ENCODE measurements at places on chromosomes 13 and 19. TPM values are rescaled to one million over a fixed set of nuclear protein-coding genes. Genes with fewer than 3 reads are reported as not detected.

EGLN2 gene
- total RNA-seq, result 157 TPM

NOTCH3 gene
- total RNA-seq, result not detected

SACS gene
- total RNA-seq, result 31.7 TPM

RNF113B gene
- total RNA-seq, result not detected

PSG6 gene
- not detected for total RNA-seq

S1PR4 gene
- total RNA-seq, result 179 TPM

CGB3 gene
- total RNA-seq, result not detected

DNA sequence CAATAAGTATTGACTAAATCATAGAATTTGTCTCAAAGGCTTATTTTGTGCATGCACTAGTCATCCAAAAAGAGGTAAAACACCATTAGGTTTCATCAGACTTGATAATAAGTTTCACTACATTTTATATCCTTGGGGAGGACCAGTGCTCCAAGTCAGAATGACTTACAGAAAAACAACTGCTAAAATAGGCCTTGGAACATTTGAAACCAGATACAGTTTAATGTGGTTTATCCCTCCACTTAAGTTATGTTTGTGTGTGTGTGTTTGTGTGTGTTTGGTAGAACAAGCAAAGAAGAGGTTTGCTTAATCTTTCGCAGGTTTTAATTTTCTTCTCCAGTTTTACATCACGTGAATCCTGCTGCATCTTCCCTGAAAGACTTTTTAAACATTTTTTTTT lies 570.9 kb downstream of the PCDH9 start:
- no peaks in the 10 kb centered on the region for H3K36me3 ChIP-seq
- no peaks in the 10 kb centered on the region for H3K27me3 ChIP-seq
- no peaks in the 10 kb centered on the region for H3K4me1 ChIP-seq
- no peak overlapping the region for H3K27ac ChIP-seq
- no peak overlapping the region for H3K4me3 ChIP-seq

DNA sequence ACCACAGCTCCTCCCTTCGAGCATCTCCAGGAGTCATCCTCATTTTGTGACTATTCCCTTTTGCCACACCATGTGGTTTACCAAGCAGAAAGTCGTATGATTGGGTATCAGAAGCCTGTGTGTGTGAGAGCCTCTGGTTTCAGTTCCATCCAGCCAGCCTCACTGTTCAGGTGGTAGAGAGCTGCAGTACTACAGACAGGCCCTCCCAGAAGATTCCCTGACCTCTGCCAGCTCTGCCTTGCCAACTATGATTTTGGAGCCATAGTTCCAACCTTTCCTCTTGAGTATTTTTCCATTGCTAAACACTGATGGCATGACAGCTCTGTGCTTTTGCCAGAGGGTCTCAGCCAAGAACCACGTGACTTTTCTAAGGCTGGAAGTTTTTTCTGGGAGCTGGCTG lies 82.5 kb downstream of the DHRS12 start:
- H3K27me3 ChIP-seq, result no peaks in the 10 kb centered on the region
- no peaks in the 10 kb centered on the region for H3K36me3 ChIP-seq
- H3K4me3 ChIP-seq, result no peak overlapping the region
- H3K4me1 ChIP-seq, result no peaks in the 10 kb centered on the region
- H3K27ac ChIP-seq, result no peak overlapping the region
- no peak for DNase-seq

DNA sequence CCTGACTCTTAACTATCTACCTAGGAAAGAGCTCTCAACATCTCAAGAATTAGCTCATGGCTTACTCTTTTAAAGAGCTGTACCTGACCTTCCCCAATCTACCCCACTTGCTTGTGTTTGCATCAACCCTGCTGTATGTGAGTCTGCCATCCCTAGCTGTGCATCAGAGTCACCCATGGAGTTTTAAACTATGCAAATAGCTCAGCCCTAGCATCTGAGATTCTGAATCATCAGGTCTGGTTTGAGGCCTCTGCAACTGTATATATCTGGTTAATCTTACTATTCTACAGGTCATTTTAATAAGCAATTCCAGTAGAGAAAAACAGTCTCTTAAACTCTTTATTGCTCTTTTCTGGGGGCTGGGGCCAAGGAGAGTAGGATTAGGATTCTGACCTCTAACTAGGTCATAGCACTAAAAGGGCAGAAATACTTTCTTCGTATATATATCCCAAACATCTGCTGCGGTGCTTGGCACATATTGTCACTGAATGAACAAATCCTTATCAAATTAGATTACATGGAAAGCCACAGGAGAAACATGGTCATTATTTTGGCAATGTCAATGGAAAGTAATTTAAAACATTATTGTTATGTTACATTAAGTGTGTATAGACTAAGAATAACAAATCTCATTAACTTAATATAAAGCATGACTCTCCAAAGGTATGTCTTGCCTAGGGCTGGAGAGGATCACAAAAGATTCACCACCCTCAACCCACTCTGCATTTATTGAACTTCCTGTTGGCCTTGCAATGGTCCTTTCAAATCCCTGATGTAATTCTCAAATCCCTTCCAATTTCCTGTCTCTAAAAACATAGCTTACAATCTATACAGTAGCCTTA lies 232.2 kb downstream of the DACH1 start:
- no peak overlapping the region for H3K4me3 ChIP-seq
- no peaks in the 10 kb centered on the region for H3K4me1 ChIP-seq
- no peaks in the 10 kb centered on the region for H3K27me3 ChIP-seq
- no peak overlapping the region for H3K27ac ChIP-seq
- H3K36me3 ChIP-seq, result no peaks in the 10 kb centered on the region

DNA sequence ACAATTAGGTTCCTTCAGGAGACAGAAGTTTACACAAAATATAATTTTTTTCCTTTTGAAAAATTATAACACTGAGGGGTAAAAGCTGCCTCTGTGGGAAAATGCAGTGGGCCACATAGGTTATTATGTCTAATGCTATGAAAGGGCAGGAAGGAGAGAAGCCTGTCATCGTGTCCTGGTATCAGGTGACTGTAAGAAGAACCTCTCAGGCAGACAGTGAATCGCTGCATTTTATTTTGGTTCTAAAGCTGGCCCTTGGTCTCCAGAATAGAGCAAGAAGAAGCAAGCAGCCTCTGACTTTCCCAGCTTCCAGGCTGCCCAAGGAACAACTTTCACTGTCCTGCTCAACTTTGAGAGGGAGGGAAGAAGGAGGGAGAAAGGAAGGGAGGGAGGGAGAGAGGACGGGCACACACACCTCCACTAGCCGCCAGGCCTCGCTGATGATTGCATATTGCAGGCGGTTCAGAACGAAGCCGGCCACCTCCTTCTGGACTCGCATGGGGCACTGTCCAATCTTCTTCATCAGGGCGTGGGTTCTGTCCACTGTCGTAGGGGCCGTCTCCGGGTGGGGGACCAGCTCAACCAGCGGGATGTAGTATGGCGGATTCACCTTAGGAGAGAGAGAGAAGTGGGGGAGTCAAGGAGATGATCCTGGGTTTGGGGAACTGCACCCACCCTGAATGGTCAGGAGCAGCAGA lies 93.8 kb downstream of the CRYL1 start:
- no peaks in the 10 kb centered on the region for H3K4me1 ChIP-seq
- no peak for DNase-seq
- no peaks in the 10 kb centered on the region for H3K36me3 ChIP-seq
- H3K4me3 ChIP-seq, result no peak overlapping the region

DNA sequence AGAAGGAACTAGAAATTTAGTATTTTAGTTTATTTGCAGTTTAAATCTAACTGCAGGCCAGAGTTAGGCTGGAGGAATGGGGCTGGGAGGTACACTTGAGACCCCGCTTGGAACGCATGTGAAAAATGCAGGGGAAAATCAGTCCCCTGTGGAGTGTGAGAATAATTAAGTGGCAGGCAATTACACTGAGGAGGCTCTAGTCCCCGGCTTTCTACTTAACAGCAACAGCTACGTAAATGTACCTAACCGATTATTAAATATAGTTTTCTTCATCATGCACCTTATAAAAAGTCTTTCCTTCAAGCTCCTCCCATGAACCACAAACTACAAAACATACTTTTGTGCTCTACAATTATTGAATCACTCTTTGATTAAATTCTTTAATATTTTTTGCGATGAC lies 804 bp downstream of the ZNF708 start:
- H3K36me3 ChIP-seq, result peaks cover 20% of the 10 kb centered on the region
- peaks cover 6% of the 10 kb centered on the region for H3K4me1 ChIP-seq
- H3K27me3 ChIP-seq, result no peaks in the 10 kb centered on the region

GRCh38 chr13:111360452-111360851 lies 40.0 kb downstream of the TEX29 start:
- H3K27me3 ChIP-seq, result no peaks in the 10 kb centered on the region
- H3K4me3 ChIP-seq, result no peak overlapping the region

DNA sequence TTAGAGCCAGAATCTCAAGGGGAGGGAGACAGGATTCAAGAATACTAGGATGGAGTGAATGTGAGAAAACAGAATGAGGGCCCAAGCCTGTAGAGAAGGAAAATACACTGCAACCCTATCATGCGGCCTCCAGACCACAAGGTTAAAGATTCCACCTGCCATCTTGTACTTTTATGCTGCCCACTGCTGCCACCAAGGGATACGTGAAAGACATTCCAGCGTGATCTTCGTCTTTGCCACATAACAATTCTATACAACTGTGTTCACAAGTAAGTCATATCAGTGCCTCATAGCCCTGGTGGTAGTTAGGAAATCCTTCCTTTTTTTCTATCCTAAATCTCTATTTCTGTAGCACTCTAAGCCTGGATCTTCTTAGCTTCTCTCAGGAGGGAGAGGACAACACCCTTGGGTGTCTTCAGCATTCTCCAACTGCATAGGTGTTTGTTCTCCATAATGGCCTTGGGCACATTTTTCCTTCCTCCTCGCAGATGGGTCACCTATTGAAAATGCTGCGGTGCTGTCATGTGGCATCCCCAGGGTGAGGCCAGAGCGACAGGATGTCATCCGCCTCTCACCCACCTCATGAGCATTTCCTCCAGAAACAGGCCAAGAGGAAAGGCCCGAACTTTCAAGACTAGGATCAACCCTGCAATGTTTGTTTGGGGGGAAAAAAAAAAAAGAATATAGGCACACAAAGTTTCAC lies 13.6 kb downstream of the TPT1 start:
- no peak overlapping the region for H3K4me3 ChIP-seq
- no peak for DNase-seq
- no peak overlapping the region for H3K27ac ChIP-seq
- H3K4me1 ChIP-seq, result peaks cover 39% of the 10 kb centered on the region

GRCh38 chr13:107743983-107744382 lies 471.4 kb downstream of the LIG4 start:
- H3K4me3 ChIP-seq, result no peak overlapping the region
- no peaks in the 10 kb centered on the region for H3K36me3 ChIP-seq
- no peaks in the 10 kb centered on the region for H3K4me1 ChIP-seq
- DNase-seq, result no peak

GRCh38 chr19:38284422-38284821 lies 19.6 kb upstream of the C19orf33 start:
- no peak for DNase-seq
- H3K4me3 ChIP-seq, result no peak overlapping the region
- no peaks in the 10 kb centered on the region for H3K4me1 ChIP-seq
- no peaks in the 10 kb centered on the region for H3K27me3 ChIP-seq
- H3K27ac ChIP-seq, result no peak overlapping the region

DNA sequence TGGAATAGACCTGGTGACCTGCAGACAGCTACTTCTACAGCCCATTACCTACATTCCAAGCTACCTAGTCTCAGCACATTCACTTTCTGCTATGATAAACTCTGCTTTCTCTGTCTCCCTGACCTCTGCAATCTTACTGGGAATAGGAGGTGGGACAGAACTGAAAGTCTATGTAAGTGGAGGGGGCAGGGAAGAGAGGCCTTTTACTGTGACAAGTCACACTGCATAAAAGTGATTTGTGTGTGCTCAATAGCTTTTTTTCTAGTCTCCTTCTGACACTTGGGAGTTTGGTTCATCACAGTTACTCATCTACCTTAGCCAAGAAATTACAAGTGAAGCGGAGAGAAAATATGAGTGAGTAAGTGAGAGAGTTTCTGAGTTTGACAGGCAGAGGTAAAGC lies 322.4 kb downstream of the OLFM4 start:
- no peaks in the 10 kb centered on the region for H3K4me1 ChIP-seq
- no peak for DNase-seq
- H3K27ac ChIP-seq, result no peak overlapping the region
- H3K4me3 ChIP-seq, result no peak overlapping the region

GRCh38 chr13:37617173-37617572 lies 18.6 kb upstream of the POSTN start:
- no peaks in the 10 kb centered on the region for H3K27me3 ChIP-seq
- no peak for DNase-seq
- H3K4me3 ChIP-seq, result no peak overlapping the region
- H3K27ac ChIP-seq, result no peak overlapping the region
- H3K36me3 ChIP-seq, result no peaks in the 10 kb centered on the region

GRCh38 chr13:102812611-102813287 lies 13.8 kb downstream of the BIVM start:
- H3K4me1 ChIP-seq, result no peaks in the 10 kb centered on the region
- H3K36me3 ChIP-seq, result no peaks in the 10 kb centered on the region
- H3K4me3 ChIP-seq, result no peak overlapping the region
- no peaks in the 10 kb centered on the region for H3K27me3 ChIP-seq

DNA sequence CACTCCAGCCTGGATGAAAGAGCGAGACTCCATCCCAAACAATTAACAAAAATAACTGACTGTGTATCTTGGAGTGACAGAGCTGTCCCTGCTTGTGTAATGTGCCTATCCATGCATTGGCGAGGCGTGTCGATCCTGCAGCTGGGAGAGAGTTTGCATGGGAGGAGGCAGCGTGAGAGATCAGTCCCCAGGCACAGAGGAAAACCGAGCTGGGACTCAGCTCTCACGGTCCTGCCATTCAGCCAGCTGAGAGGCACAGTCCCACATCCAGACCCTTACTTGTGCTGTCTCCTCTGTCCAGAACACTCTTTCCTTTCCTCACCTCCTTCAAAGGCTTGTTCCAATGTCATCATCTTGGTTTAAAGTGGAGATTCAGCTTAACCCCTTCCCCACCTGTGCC lies 11.9 kb upstream of the SULT2B1 start:
- no peaks in the 10 kb centered on the region for H3K36me3 ChIP-seq
- no peak overlapping the region for H3K4me3 ChIP-seq
- H3K4me1 ChIP-seq, result no peaks in the 10 kb centered on the region
- DNase-seq, result no peak
- H3K27me3 ChIP-seq, result no peaks in the 10 kb centered on the region

DNA sequence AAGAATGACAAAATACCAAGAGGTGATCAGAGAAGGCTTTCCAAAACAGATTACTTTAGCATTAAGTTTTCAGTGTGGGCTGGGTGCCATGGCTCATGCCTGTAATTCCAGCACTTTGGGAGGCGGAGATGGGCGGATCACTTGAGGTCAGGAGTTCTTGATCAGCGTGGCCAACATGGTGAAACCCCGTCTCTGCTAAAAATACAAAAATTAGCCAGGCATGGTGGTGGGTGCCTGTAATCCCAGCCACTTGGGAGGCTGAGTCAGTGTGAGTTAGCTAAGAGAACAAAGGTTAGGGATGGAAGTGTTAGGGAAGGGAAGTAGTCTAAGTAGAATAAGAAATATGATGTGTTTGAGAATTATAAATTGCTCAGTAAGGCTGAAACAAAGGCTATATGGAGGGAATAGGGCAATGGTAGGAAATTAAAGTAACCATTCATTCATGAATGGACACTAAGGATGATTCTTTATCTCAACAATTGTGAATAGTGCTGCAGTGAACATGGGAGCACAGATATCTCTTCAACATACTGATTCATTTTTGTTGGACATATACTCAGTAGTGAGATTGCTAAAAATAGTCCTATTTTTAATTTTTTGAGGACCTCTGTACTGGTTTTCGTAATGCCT lies 3.9 kb upstream of the RCBTB2 start:
- H3K4me1 ChIP-seq, result no peaks in the 10 kb centered on the region
- H3K4me3 ChIP-seq, result no peak overlapping the region
- H3K36me3 ChIP-seq, result no peaks in the 10 kb centered on the region
- no peak for DNase-seq
- no peaks in the 10 kb centered on the region for H3K27me3 ChIP-seq

- no peak overlapping the region for H3K27ac ChIP-seq
- no peaks in the 10 kb centered on the region for H3K27me3 ChIP-seq
- H3K4me1 ChIP-seq, result no peaks in the 10 kb centered on the region
- no peak overlapping the region for H3K4me3 ChIP-seq
- H3K36me3 ChIP-seq, result no peaks in the 10 kb centered on the region
These were observed 69.2 kb upstream of the MIR17HG start for GRCh38 chr13:91278291-91278690.

Measured in naive thymus-derived CD4-positive, alpha-beta T cell (primary cell).